ENCODE measurements at places on chromosomes 2 and 18.
A peak's percentile ranks its signal among the peaks of the same experiment; 100 is the strongest.

DNA sequence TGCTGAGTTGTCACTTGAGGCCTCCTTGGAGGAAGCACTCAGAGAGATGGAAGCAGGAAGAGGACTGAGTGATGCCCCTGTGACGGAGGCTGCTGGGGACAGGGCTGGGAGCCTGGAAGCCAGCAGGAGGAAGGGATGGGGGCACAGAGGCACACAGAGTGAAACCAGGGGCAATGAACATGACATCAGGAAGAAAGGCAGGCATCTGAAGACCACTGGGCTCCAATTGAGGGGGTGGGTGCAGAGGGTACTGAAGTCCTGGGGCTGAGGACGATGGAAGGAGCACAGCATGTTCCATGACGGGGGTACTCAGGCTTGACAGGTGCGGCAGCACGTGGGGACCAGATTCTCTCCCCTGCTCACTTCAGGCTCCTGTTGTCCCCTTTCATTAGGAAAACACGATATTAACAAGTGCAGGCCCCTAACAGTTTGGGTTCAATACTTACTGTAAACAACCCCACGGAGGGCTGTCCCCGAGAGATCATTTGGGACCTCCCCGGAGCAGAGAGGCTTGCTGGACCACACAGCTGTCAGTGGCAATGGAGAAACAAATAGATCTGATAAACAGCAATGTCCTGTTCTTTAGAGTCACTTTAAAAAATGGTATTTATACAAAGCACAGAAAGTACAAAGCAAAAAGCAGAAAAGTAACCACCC, 8.7 kb downstream of the INPP5D start:
- DNase-seq, result no peak

GRCh38 chr2:1482981-1483380, 69.7 kb downstream of the TPO start:
- no peak for DNase-seq

DNA sequence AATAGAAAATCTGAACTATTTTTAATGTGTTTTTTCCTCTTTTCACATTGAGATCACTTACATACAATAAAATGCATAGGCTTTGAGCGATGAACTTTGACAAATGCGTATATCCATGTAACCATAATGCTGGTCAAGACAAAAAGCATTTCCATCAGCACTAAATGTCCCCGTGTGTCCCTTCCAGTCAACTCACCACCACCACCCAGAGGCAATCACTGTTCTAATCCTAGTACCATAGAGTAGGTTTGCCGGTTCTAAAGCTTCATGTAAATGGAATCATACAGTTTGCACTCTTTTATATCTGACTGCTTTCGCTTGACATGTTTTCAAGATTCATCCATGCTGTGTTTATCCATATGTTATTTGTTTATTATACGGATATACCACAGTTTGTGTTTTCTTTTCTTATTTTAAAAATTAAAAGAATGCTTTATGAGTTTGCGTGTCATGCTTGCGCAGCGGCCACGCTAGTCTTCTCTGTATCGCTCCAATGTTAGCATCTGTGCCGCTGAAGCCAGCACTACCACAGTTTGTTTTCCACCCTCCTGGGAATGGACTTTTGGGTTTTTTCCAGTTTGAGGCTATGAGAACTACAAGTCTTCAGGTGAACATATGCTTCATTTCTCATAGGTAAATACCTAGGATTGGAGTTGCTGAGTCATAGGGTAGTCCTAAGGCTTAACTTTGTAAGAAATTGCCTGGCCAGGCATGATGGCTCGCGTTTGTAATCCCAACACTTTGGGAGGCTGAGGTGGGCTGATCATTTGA, 197.5 kb upstream of the CHAC2 start:
- no peak for DNase-seq

DNA sequence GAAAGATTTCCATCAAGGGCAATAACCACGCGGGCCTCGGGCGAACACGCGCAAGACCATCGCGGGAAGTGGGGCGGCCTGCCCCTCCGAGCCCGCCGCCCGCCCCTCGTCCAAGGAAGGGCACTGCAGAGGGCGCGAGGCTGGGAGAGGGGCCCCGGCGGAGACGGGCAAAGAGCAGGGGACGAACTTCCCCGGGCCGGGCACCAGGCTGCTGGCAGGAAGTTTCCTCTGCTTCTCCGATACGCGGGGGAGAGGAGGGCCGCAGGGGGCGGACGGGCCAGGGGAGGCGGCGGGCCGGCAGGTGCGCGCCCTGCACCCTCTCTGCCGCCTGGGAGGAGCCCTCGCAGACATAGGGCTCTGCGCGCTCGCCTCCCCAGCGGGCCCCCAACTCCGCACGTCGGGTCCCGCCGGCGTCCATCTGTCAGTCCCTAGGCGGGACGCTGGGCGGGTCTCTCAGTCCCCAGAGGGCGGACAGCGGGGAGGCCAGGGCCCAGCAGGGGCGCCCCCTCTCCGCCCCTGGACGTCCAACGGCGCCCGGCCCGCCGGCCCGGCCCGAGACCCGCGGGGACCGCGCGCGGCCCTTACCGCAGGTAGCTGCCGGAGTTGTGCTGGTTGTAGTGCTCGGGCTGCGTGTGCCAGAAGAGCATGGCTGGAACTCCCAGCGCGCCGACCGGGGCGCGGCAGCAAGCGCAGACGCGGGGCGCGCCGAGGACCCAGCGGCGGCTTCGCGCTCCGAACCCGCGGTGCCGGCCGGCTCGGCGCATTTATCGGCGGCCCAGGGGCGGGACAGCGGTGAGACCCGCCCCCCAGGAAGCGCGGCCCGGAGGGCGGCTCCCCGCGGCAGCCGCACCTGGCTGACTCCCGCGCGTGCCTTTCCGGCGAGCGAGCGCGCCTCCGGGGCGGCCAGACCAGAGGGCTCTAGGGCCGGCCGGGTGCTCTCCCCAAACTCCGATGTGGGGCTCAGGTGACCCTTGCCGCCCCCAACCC, at the start of gene TFCP2L1:
TSS of gene TFCP2L1 (minus strand) at position 740 of the 987 bp plus-strand sequence. CDS start at position 647, 93 bp downstream.
- DNase-seq, result peak; percentile 42

- no peak for DNase-seq
These were observed 1627.7 kb downstream of the LRP1B start for GRCh38 chr2:140502951-140503630.

DNA sequence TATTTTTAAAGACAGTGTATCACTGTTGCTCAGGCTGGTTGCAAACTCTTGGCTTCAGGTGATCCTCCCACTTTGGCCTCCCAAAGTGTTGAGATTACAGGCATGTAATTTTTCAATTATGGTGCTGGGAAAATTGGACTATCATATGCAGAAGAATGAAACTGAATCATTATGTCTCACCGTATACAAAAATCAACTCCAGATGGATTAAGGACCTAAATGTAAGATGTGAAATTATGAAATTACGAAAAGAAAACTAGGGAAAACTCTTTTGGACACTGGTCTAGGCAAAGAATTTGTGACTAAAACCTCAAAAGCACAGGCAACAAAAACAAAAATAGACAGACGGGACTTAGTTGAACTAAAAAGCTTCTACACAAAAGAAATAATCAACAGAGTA, 31.2 kb downstream of the MAP3K2 start:
- no peak for DNase-seq

GRCh38 chr18:67672155-67672554, 155.6 kb upstream of the DSEL start:
- DNase-seq, result no peak

GRCh38 chr18:74191577-74191976, 43.3 kb downstream of the TIMM21 start:
- DNase-seq, result no peak

- DNase-seq, result peak; percentile 64
These were observed 90.6 kb downstream of the POU3F3 start for GRCh38 chr2:104944495-104944894.

DNA sequence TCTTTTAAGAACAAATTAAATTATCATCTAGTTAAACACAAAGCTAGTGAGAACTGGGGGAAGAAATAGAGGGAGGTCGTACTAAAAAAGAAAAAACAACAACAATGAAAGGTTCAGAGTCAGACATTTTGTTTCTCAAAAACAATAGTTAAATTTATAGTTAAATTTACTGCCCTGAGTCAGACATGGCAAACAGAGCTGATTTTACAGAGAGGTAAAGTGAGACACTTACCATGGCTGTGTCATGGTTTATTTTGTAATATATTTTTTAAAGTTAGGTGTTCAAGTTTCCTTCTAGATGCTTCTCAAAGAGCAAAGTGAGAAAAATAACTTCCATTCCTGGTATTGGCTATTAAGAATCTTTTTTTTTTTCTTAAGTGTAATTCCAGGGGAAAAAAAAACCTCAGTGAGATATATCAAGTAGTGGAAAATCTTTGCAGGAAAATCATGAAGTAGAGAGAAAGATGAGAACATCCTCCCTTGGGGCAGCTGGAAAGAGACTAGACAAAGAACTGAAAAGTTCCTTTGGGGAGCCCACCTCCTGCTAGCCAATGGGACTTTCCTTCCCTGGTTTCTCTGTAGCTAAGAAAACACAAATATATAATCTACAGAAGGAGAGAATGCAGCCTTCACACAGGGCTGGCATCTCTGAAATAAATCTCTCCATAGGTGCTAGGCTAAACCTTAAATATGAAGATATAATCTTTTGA, 12.3 kb downstream of the KLF7 start:
- DNase-seq, result peak; percentile 24

DNA sequence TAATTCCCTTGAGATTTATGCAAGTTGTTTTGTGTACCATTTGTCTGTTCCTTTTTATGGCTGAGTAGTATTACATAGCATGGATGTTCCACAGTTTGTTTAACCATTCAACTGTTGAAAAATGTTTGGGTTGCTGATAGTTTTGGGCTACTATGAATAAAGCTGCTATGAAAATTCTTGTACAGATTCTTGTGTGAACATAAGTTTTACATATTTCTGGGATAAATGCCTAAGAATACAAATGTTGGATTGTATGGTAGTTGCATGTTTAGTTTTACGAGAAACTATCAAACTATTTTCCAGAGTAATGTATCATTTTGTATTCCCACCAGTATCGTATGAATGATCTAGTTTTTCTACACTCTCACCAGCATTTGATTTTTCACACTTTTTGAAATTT, 407.3 kb downstream of the PLCL1 start:
- DNase-seq, result no peak

- peak; percentile 54 for DNase-seq
These were observed 121.4 kb upstream of the MAP3K20 start for GRCh38 chr2:172953970-172954852.

DNA sequence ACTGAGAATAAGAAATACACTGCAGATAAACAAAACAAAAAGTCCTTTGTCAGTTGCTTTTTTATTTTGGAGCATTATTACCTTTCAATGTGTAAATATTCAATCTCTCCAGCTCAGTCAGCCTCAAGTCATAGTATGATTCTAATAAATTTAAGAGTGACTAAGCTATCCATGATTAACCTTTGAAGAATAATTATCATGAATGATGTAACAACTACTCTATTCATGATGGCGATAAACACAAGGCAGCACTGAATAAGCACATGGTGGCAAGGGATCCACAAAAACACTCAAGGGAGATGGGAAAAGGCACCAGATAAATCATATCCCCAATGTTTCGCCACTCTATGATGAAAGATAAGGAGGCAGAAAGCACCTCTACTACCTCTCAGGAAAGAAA, 67.0 kb downstream of the MAP4K3 start:
- DNase-seq, result no peak

- peak; percentile 47 for DNase-seq
These were observed 65.1 kb downstream of the CERS6 start for GRCh38 chr2:168521053-168521741.

- peak; percentile 66 for DNase-seq
These were observed 126.8 kb downstream of the CDH20 start for GRCh38 chr18:61459896-61460648.

- DNase-seq, result no peak
These were observed 13.0 kb downstream of the VPS4B start for GRCh38 chr18:63409301-63409700.

DNA sequence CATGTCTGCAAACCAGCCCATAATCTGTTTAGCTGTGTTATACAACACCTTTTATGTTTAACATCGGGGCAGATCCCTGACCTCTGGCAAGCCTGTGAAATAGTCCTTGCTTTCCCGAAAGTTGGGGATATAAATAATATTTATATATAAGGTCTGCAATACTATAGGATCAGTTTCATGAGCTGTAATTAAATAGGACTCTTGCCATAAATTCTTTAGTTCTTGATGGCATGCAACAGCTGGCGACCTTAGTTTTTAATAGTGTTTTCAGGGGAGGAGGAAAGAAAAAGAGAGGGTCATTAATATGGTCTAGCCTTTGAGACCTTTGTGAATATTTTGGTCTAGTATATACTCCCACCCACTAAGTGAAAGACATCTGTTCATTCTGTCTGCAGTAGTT, 166.5 kb downstream of the MTX2 start:
- DNase-seq, result no peak

GRCh38 chr2:181378491-181378890, 78.7 kb upstream of the ITGA4 start:
- no peak for DNase-seq

- DNase-seq, result no peak
These were observed 66.1 kb downstream of the LRRFIP1 start for GRCh38 chr2:237693291-237693994.

DNA sequence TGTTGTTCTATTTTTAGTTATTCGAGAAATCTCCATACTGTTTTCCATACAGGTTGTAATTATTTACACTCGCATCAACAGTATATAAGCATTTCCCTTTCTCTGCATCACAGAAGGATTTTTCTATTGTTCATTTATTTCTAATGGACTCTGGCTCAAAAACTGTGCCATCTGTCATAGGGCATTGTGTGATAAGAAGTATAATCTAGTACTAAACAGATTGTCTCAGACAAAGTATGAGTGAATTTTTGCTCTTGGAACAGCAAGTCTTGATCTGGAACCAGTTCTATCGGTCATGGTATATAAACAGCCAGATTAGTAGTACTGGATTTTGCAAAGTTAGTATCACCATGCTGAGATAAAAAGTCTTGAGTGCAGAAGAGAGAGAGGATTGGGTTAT, 145.8 kb downstream of the KIAA1328 start:
- DNase-seq, result no peak

- DNase-seq, result no peak
These were observed 108.9 kb upstream of the ITGA4 start for GRCh38 chr2:181348107-181348837.

DNA sequence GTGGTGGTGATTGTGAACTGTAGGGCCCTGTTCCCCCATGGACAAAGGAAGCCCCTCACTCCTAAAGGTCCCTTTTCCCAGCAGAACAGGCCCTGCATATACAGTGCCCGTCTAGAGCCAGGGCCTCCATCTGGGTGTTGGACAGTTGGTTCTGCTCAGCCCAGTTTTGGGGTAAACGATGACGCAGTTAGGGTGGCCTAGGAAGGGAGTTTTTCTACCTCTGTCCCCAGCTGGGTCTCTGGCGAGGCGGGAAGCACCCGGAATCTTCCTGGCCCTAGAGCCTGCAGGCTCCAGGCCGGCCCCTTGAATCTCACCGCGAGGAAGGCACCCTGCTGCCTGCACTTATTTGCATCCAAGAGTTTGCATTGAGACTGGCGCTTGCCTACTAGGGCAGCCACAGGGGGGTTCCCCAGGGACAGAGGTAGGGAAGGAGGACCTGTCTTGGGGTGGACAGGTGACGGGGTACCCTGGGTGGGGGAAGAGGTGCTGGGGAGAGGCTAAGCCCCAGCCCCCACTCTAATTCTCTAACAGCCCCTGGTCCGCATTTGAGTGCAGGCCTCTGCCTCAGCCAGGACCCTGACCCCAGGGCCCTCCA, 529 bp upstream of the MTA3 start:
- peak; percentile 82 for DNase-seq
